AG08395 (cell line): ENCODE measurements at places on chromosomes 2 and 18.

DNA sequence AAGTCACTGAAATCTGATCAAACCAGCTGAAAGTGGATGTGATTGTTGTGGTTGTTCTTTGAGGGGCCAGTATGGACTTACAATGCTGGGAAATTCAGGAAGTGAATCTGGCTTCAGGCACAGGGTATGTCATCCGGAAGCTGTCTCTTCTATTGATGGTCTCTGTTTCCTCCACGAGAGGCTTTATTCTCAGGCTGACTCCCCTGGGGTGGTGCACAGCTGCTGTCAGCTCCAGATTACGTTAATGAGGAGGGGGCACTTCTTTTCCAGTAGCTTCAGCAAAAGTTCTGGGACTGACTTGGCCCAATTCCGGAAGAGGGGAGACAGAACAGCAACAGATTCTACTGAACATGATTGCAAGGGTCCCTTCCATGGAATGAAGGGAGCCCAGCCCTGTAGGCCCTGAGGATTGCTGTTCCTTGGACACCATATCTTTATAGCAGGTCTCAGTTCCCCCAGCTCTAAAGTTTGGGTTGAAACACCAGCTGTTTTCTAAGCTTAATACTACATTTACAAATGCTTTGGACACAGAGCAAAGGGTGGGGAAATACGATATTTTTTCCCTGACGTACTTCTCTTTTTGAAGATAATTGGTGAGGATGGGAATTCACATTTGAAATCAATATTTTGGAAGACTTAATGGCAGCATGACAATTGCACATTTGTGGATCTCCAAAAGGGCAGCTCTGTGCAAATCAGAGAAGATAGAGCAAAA, 400.9 kb downstream of the TSN start:
- DNase-seq = no peak

DNA sequence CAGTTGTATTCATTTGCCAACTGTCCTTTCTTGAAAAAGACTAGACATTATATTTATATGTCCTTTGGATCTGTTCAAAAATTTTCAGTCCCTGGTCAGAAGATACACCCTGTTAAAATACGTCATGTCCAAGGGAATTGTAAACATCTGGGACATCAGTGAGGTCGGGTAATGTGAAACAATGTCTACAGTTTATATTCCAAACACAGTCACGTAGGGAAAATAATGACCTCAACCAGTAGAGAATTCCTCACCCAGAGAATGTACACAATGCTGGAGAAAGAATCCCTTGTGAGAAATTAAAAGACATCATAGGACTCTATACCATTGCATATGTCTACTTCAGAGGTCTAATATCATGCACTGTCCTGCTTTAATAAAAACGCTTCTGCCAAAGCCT, 888.0 kb upstream of the CHAC2 start:
- DNase-seq = no peak

DNA sequence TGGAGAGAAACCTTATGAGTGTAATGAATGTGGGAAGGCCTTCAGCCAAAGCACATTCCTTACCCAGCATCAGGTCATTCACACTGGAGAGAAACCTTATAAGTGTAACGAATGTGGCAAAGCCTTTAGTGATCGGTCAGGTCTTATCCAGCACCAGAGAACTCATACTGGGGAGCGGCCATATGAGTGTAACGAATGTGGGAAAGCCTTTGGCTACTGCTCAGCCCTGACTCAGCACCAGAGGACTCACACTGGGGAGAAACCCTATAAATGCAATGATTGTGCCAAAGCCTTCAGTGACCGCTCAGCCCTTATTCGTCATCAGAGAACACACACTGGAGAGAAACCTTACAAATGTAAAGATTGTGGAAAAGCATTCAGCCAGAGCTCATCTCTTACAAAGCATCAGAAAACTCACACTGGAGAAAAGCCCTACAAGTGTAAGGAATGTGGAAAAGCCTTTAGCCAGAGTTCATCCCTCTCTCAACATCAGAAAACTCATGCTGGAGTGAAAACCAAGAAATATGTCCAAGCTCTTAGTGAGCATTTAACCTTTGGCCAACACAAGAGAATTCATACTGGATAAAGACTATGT, 7.8 kb downstream of the ZNF892 start:
- DNase-seq = no peak

DNA sequence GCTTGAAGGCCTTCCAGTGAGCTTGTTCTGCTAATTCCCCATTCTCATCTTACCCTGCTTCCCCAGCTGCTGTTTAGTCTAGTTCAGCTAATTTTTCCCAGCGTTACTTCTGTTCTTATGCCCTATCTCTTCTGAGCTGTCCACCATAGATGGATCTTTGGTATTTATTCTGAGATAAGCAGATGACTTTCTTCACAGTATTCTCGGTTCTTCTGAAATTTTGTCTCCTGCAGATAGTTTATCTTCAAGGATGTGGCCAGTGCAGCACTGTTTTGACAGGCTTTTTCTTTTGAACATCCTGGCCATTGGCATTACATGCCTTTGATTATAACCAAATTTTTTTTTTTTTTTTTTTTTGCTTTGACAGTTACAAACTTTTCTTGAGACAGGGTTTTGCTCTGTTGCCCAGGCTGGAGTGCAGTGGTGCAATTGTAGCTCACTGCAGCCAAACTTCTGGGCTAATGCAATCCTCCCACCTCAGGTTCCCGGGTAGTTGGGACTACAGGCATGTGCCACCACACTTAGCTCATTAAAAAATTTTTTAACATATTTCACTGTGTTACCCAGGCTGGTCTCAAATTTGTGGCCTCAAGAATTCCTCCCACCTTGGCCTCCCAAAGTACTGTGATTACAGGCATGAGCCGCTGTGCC, 134.2 kb downstream of the WDSUB1 start:
- no peak for DNase-seq

- DNase-seq = no peak
Observed at GRCh38 chr2:66439812-66440542, 5.1 kb downstream of the MEIS1 start.

GRCh38 chr2:178913049-178913441, 105.8 kb upstream of the TTN start:
- DNase-seq = no peak

GRCh38 chr2:185179743-185180142, 558.9 kb upstream of the FSIP2 start:
- no peak for DNase-seq

GRCh38 chr2:84057917-84058560, 401.0 kb downstream of the SUCLG1 start:
- no peak for DNase-seq

GRCh38 chr2:45180033-45180746, 170.9 kb upstream of the SIX2 start:
- DNase-seq = no peak

DNA sequence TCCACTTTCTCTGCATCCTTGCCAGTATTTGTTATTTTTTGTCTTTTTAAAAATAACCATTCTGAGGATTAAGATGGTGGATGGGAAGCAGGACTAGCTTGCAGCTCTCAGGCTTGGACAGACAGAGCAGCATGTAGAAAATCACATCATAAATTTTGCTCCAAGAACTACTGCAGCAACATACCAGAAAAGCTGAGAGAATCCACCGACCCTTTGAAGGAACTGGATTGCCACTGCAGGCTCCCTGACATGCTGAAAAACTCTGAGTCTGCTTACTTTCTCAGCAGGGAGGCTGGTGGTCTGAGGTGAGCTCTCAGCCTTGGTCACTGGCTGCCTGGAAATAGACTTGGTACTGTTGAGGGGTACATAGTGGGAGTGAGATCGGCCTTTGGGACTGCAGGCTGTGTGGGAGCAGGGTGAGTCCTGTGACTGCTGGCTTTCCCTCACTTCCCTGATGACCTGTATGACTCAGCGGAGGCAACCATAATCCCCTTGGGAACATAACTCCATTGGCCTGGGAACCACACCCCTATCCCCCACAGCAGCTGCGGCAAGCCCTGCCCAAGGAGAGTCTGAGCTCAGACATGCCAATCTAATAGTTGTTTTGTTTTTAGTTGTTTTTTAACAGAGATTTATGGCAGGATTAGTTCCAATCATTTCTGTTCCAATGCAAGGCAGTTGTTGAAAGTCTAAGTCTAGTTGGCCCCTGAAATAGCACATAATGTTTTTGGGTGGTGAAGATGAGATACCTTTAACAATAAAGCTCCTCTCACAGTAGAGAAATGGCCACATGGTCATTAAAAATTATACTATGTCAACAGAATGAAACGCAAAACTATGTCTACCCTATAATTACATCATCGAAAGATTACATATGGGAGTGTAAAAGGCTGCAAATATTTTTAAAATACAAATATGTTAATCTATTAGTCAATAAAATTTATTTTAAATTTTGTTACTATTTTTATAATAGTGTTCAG, 414.2 kb upstream of the CHAC2 start:
- no peak for DNase-seq

DNA sequence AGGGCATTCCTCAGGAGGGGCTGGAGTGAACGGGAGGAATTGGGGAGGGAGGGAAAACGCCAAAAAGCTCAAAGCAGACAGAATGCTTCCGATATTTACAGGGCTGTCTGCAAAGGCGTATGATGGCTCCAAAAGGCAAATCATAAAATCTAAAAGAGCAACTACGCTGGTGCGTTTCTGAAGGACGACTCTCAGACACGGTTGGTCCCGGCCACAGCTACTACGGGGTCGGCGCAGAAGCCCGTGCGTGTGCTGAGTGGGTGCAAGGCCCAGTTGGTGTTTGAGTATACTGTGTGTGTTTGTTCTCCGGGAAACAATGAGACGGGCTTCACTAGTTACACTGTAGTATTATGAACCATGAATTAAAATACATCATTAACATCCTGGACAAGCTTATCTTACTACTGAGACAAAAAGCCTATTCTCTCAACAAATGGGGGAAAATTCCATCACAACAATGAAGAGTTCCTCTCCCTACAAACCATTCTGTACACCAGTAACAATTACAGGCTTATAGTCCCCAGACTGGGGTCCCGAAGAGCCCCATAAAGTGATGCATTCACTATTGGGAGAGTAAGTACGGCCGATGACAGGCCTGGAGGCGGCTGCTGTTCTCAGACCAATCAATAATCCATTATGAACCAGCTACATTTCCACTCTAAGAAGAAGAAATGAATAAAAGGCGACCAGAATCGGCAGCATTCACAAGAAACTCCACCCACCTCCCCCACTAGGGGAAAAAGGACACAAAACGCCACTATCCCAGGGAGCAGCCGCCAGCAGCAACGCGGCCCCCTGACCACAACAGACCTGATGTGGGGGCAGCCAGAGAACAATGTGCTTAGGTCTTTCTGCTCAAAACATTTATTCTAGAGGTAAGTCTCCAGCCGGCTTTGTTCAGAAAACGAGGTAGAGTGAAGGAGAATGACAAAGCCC, 43.4 kb downstream of the ZNF516 start:
- DNase-seq = no peak

DNA sequence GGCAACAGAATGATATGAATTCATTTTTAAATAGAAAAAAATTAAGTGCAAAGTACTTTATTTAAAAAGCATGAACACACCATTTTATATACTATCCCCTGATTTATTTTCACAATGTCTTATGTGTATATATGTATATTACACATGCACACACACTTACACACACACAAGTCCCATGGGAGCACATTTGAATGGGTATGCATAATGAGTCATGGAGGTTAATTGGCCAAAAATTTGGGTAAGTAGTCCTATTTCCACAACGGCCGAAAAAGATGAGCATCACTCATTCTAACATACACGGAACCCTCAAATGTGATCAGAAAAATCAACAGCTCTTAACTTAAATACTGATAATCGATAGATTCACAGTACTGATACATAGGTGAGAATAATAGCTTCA, 97.4 kb upstream of the NABP1 start:
- DNase-seq = no peak

DNA sequence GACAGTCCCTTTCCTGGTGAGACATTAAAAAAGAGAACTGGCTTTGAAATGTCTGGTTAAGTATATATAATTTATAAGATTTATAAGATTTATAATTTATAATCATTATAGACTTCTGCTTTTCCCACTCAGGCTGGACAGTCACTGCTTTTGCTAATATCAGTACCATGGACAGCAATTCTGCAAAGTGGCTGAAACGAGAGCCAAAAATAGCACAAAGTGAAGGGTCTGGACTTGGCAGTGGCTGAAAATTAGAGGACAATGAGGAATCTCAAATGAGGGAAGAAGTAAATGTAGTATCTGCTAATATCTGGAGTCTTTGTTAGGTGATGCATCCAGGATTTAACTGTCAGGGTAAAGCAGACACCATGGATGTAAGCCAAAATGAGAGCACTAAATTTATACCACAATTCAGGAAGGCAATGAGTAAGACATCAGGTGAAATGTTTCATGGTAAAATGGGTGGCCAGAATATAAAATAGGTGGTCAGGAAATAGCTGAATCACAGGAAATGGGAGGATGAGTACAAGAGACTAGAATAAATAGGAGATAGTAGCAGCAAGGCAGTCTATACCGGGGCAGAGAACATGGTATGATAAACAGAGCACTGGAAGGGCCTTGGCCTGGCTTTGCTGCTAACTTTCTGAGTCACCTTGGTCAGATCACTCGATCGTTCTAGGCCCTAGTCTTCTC, 39.6 kb upstream of the BOD1L2 start:
- peak; percentile 25 for DNase-seq

GRCh38 chr2:112958428-112959108, 19.2 kb upstream of the IL36G start:
- peak; percentile 78 for DNase-seq

GRCh38 chr2:23454501-23455120, 69.6 kb downstream of the KLHL29 start:
- no peak for DNase-seq

DNA sequence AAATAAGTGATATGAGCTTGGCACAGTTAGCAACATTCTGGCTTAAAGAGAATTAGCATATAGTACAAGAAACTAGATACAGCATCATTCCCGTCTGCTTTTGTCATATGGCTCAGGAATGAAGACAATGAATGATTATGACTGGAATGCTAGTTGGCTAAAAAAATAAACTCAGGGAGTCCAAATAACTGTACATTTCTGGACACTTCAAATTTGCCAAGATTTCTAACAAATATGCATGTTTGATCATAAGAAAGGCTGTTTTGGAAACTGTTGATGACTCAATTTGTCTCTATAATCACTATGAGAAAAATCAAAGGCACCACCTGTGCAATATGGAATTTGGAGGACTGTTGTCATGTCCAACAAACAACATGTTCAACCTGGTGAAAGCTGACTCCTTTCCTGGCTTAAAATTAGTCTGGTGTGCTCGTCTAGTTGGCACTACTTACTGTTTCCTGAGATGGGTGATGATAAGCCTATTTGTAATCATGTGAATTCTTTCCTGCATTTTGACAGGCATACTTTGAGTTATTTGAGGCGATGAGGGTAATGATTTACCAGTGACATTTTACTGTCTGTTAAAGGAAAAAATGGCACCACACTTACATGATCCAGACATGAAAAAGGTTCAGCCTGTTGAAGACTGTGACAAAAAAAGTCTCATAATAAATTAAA, 133.9 kb upstream of the CDH20 start:
- peak; percentile 3 for DNase-seq

DNA sequence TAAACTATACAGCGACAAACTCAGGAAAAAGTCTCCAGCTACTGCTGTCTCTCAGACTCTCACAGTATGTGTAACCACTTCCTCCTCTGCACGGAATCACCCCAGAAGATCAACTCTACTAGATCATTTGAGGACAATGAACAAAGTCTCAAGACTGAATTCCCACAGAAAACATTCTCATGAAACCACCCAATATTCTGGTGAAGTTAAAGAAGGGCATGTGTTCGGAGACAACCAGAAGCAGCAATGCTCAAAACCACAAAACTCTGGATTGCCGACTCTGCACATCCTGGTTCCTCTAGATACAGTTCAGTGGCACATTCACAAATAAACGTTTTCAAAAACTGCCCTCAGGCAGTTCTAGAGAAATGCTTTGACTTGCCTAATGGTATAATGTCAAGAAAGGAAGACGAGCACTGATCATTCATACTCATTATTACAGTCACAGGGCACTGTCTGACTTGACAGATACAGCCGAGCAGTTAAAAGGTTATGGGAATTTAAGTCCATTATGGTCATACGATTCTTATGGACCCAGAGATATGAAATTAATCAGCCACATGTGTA, 91.9 kb upstream of the STK17B start:
- no peak for DNase-seq
